ENCODE measurements at places on chromosomes 4 and X.

GRCh38 chrX:11745881-11746280, 12.2 kb upstream of the MSL3 start:
- no peak for DNase-seq

GRCh38 chr4:123520325-123520724, 123.7 kb downstream of the SPRY1 start:
- DNase-seq, result no peak

DNA sequence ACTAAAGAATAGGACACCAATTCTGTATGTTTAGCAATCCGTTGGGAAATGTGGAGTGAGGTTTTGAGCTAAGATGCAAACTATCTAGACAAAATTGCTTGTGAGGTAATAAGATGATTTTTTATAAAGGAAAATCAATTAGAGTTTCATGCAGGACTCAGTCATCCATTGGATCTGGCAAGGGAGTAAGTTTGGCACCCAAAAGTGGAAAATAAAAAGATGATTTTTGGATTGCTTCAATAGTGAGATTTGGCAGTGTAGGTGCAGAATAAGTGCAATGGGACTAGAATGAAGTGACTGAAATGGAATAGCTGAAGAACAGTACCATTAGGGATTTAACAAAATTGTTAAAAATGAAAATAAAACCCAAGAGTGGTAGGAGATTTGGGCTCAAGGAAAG, 290.5 kb upstream of the EPHA5 start:
- no peak for DNase-seq

GRCh38 chr4:160142579-160142978, 1039.7 kb downstream of the RAPGEF2 start:
- no peak for DNase-seq

- no peak for DNase-seq
Measured at GRCh38 chr4:99710681-99711345, 53.2 kb upstream of the C4orf54 start.

DNA sequence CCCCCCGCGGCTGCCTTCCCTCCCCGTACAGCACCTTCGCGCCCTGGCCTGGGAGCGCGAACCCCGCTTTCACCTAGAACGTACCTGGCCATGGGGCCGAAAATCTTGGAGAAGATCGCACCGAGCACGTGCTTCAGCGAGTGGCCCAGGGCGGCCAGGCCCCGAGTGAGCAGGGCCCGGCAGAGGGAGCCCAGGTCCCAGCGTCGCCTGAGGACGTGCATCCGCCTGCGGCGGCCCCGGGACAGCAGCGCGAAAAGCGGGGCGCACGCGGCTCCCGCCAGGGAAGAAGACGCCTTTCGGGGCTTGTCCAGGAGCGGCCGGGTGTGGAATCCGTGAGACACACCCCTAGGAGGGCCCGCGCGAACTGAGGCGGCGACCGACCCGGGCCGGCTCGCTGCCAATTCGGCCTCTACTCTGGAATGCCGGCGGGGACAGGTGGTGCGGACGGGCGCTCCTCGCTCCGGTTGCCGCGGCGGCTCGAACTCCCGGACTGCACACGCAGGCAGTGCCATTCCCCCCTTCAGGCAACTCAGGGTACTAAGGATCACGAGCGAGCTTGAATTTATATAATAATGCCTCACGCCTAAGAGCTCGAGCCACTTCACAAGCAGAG, at the start of gene HS6ST2:
Gene HS6ST2, minus strand, starts transcription at position 539 of the 613 bp plus-strand sequence.
- DNase-seq, result peak; percentile 2

- no peak for DNase-seq
Measured at GRCh38 chr4:88989990-88990389, 67.0 kb downstream of the FAM13A start.

DNA sequence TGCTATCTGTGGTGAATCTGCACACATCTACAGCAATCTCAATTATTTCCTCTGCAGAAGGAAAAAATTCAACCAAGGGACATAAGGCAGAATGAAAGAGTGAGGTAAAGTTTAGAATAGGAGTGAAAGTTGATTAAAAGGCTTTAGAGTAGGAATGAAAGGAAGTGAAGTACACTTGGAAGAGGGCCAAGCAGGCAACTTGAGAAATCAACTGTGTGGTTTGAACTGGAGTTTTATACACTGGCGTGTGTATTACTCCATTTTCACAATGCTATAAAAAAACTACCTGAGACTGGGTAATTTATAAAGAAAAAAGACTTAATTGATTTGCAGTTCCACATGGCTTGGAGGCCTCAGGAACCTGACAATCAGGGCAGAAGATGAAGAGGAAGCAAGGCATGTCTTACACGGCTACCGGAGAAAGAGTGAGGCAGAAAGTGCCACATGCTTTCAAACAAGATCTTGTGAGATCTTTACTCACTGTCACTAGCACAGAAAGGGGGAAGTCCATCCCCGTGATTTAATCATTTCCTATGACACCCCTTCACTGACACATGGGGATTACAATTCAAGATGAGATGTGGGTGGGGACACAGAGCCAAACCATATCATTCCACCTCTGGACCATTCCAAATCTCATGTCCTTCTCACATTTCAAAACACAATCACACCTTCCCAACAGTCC, 234.8 kb downstream of the IL15 start:
- DNase-seq, result no peak

DNA sequence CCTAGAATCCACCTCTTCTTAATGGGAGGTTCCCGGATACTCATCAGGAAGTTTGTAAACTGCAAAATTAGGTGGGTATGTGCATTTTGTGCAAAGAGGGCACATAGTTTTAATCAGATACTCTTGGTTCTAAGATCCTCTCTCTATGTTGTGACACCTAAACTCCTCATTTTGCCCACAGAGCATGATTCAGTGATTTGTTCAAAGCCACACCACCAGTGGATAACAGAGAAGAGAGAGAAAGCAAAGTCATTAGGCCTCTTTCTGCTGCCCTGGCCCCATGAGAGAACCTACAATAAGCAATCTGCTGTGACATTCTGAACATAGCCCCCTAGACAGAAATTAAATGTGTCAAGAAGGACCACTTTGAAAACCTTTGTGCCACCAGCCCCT, 72.3 kb upstream of the STIM2 start:
- no peak for DNase-seq

DNA sequence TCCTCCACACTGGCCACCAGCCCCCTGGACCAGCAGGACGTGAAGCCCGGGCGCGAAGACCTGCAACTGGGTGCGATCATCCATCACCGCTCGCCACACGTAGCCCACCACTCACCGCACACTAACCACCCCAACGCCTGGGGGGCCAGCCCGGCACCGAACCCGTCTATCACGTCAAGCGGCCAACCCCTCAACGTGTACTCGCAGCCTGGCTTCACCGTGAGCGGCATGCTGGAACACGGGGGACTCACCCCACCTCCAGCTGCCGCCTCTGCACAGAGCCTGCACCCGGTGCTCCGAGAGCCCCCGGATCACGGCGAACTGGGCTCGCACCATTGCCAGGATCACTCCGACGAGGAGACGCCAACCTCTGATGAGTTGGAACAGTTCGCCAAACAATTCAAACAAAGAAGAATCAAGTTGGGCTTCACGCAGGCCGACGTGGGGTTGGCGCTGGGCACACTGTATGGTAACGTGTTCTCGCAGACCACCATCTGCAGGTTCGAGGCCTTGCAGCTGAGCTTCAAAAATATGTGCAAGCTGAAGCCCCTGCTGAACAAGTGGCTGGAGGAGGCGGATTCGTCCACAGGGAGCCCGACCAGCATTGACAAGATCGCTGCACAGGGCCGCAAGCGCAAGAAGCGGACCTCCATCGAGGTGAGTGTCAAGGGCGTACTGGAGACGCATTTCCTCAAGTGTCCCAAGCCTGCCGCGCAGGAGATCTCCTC, 600 bp downstream of the POU3F4 start:
- DNase-seq, result no peak

DNA sequence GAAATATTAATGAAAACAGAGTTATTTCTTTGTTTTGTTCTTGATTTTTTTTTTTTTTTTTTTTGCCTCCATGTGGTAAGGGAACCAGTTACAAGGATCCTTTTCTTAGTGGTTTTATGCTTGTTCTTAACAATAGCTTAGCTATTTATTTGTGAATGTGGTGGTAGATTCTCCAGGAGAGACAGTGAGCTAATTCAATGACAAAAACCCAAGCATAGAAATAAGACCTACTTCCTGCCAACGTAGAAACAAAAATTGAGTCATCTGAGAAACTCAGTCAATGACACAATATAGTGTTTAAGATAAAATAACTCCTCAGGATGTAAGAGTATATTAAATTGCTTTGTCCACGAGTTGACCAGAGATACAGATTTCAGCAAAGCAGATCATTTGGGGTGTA, 863.8 kb upstream of the PABPC4L start:
- DNase-seq, result no peak

- no peak for DNase-seq
Measured at GRCh38 chr4:56739066-56739777, 58.1 kb upstream of the HOPX start.

- no peak for DNase-seq
Measured at GRCh38 chrX:465418-466215, 78.9 kb upstream of the PPP2R3B start.

- DNase-seq, result no peak
Measured at GRCh38 chrX:95427389-95427788, 1257.3 kb upstream of the DIAPH2 start.

DNA sequence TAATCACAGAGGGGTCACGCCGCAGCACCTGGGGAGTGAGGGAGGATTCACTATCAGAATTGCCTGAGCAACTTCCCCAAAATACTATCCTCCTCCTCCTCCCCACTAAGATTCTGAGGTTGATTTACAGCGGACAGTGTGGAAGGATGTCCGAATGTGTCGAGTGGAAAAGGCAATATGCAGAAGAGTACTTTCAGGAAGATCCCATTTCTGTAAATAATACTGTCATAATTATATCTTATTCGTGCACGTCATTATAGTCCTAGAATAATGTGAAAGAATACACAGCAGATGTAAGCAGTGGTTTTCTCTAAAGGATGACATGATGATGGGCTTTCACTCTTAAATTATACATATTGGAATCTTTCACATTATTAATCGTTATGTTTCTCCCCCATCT, 149.8 kb upstream of the NOCT start:
- DNase-seq, result no peak

GRCh38 chr4:102826105-102826889, 1.1 kb downstream of the UBE2D3 start:
- DNase-seq, result no peak

DNA sequence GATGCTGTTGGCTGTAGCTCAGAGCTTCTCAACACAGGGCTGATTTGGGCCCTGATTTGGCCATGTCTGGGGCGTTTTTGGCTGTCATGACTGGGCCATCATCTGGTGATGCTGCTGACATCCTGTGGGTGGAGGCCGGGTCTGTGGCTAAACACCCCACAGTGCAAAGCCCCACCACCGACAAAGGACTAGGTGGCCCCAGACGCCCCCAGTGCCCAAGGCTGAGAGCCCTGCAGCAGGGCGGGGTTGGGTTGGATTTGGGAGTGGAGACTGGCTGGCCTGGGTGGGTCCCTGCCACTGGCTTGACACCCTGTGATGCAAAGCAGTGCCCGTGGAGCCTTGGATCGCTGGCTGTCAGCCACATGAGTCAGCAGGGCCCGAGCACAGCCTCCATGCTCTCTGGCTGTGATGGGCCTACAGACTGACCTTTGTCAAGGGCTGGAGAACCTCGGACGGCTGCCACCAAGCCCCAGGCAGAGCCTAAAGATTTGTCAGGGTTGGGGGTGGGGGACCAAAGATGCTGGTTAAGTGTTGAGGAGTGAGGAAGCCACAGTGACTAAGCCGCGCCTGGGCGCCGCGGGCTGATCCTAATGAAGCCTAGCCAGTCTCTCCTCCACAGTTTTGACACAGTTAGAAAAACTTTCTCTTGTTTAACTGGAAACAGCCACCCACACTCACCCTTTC, 28.3 kb downstream of the CYTL1 start:
- no peak for DNase-seq

DNA sequence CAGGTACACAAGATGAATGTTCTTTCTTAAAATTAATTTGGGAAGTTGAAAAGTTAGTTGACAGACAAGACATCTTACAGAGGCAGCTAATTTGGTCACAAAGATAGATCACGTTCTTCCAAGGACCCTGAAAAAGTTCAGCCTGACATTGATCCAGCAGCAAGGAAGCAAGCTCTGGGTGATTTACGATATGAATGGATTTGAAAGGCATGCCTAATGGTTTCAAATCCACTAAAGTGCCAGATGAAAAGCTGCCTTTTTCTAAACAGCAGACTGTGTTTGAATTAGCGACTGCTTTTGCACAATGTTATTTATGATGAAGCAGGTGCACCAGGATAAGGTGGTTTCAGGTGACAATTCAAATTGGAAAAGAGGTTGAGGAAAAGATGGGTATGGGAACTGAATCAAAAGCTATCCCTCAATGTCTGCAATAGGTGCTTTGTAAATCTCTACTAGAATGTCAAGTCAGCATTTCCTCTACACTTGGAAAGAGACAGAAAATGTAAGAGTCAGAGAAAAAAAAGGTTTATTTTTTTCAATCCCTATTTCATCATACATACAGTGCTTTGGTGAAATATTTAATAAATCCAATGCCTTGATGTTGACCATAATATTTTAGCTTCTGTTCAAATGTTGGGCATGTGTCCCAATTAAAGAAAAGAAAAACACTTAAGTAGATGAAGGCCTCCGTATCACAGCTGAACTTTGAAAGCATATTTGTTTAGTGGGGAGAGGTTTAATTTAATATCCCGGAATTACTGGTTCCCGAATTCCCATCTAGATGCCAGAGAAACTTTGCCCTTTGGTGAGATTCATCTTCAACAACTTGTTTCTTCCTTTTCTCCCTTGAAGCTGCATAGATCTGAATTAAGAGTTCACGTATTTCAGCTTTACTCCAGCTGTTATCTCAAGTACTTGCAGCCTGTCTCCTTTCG, 6.0 kb downstream of the RASGEF1B start:
- DNase-seq, result no peak

DNA sequence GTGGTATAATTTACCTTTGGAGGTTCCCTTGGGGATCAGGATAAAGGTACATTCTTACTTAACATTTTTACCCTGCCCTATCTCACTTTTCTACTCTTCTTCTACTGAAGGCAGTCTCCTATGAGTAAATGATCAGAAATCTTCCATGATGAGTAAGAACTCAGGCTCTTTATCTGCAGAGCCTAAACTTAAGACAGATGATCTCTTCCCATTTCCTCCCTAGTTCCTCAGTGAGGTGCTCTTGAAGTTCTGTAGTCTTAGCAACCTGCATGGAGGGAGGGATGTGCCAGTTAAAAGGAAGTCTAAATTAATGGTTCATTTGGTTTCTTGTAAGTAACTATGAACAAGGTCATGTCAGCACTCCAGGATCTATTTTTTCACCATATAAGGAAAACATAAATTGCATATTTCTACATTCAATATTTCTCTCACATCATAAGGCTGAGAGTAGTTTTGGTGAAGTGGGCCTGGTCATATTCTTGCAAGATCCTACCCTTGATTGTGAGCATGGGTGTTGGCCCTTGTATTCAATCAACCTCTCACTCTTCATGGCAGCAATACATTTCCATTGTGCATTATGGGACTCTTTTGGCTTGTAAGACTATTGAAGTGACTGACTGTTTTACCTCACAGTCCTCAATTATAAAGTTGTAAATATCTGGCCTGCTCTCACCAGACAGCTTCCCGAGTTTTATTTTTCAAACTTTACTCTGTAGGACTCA, 295.5 kb downstream of the SLC7A11 start:
- DNase-seq, result no peak

Data from stimulated activated CD4-positive, alpha-beta T cell treated with anti-CD3 and anti-CD28 coated beads, Interleukin-4, amount 100 ng/mL, for 1 hour (primary cell).